Femur (tissue), 1 donor: ENCODE measurements at places on chromosomes 7 and 10.

DNA sequence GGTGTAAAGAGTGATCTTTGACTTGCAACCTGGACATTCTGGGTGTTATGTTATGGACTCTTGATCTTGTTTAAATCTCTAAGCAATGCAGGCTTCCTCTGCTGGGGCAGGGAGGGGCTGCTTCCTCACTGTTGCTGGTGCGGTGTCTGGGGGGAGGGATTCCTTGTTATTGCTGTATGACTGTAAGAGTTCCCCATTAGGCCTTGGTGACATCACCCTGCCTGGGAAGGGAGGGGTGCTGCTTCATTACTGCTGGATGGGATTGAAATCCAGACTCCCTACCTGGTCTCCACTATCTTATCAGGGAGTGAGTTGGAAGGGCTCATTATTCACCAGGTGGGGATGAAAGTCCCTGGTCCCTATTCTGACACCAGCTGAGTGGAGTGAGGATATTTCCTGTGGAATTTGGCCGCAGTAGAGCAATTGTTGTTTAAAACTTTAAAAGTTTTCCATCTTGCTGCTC, 8.8 kb downstream of the OGDH start:
- DNase-seq = peak; percentile 51

GRCh38 chr10:92810934-92811532, 37.3 kb upstream of the EXOC6 start:
- no peak for DNase-seq

DNA sequence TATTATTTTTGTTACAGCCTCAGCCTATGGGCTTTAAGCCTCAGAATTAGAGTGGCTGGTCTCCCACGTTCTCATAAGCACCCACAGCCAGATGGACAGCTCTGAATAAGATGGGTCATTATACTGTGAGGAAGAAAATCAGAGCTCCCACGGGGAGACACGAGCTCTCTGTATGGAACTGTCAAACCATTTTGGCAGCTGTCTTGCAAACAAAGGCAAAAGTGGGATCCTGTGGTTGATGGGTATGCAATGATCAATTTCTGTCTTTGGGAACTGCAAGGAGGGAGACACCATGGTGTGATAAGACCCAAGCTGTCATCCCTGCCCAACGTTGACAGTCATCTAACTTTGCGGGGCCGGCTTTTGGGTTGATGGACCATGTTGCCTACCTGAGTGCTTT, 614.3 kb downstream of the TYW1 start:
- no peak for DNase-seq

- peak; percentile 82 for DNase-seq
Observed at GRCh38 chr7:75966190-75966961, 28.0 kb downstream of the TMEM120A start.
